Right renal cortex interstitium (tissue), 3 donors: ENCODE measurements at places on chromosomes 7 and 10.

- no peak for DNase-seq
Measured at GRCh38 chr7:141057788-141058187, 16.1 kb upstream of the TMEM178B start.

- peak; percentile 4 for DNase-seq
Measured at GRCh38 chr7:94190599-94191061, 186.5 kb upstream of the BET1 start.

GRCh38 chr10:11610826-11611247 is 613 bp downstream of the USP6NL start:
- DNase-seq = no peak

DNA sequence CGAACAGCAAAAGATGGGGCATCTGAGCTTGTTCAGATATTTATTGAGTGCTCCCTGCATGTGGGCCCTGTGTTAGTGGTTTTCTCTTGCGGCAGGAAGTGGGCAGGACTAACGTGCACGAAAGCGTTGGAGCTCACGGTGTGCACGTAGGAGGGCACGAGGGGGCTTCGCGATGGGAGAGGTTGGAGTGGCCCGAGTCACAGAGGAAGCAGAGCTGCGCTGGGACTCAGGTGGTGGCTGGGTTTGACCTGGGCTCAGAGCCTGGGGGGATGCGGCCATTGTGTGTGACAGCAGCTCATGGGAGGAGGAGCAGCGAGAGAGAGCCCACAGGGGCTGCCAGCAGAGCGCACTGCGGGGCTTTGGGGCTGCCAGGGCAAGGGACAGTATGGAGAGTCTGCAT is 7.7 kb downstream of the ZSCAN25 start:
- DNase-seq = no peak

GRCh38 chr10:29583674-29584073 is 51.1 kb downstream of the SVIL start:
- DNase-seq = no peak

DNA sequence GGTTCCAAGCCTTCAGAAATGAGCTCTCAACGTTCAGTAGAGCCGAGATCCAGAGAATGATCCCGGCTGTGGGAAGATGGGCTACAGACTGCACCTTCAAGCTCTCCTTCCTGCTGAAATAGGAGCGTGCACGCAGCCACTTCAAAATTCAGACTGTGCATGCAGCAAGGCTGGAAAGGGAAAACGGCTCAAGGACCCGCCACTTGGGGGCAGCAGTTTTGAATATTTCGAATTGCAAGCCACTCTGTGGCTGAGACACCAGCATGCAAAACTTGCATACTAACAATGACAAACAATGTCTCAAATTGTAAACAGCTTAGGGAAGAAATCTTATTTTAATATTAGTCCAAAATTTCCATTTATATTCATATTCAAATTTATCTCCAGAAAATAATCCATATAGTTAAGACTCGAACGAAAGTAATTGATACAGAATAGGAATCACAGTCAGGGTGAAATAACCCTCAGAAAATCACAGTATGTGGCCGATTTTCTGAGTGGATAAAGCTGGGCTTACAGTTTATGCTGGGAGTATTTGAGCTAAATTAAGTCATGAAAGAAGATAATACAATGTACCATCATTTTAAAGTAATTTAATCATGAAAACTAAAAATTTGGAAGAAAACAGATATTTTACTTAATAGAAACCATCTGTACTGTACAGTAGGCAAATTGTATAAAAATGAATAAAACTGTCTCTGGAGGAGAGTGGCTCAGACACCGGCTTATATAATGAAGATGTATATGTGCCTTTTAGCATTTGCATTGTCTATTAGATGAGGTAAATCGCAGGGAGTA is 137.9 kb upstream of the MKI67 start:
- DNase-seq = peak; percentile 54

DNA sequence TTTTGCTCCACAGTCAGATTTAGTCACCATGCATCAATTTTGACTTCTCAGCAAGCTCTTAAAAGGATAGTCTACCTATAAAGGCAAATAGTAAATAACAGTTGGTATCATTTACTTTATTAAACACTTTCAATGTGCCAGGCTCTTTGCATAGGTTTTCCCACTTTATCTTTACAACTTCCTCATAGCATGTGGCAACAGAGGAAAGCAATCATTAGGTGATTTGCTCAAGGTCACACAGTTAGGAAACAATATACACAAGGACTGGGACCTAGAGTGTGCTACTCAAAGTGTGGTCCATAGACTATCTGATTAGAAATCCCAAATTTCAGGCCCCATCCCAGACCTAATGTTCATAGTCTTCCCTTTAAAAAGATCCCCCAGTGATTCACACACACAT is 212.3 kb downstream of the MTERF1 start:
- no peak for DNase-seq

- no peak for DNase-seq
Measured at GRCh38 chr7:125654076-125654475, 724.5 kb upstream of the POT1 start.

- DNase-seq = no peak
Measured at GRCh38 chr10:48454302-48455054, 148.0 kb downstream of the MAPK8 start.

GRCh38 chr10:60114765-60115586 is 208.6 kb upstream of the CCDC6 start:
- no peak for DNase-seq

DNA sequence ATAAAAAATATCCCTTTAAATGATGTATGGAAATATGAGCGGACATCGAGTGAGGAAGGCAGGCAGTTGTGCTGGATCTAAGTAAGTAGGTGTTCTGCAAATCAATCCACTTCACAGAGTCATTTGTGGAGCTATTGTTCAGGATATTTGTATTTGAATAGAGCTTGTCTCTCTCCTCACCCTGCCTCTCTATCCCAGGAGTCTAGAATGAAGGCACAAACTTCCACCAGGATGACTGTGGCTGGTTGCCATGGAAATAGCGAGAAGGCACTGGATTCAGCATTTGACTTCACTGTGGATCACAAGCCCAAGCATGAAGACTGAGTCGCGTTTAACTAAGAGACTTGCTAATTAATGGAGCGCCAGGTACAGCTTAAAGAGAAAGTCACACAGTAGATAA is 53.2 kb downstream of the NPY start:
- no peak for DNase-seq

DNA sequence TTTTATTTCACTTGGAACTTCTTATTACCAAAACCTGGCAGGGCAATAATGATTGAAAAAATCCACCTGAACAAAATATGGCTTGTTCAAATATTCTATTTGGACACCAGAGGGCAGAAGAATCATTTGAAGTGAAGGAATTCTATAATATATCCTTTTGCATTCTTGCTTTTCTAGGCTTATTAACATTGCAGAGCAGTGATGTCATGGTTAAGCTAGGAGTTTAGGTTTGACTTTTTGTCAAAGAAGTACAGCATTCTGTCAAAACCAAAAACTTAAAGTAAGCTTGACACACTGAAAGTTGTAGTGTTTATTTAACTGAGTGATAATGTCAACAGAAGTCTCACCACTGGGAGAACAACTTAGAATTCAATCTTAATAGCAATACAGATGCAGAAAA is 156.0 kb downstream of the SEMA3D start:
- DNase-seq = no peak

- DNase-seq = no peak
Measured at GRCh38 chr10:22324893-22325271, 4.0 kb downstream of the BMI1 start.
